Ovary (tissue), 10 donors: ENCODE measurements at places on chromosomes 1 and 21.

DNA sequence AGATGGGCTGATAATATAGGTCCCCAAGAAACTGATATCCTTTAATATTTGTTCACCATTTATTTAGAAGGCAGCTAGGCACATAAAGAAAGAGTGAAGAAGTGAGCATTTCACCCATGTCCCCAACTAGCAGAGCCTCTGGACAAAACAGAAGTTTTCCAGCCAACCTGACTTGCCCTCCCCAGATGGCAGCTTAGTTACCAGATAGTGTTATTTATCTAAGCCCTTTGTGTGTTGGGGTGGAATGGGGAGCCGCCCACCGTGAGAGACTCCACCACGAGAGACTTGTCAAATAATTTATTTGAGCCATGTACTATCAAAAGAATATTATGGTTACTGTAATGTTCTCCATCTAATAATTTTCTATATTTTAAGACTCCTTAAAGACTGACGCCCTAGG, 54.9 kb upstream of the C1orf198 start:
- DNase-seq = no peak

DNA sequence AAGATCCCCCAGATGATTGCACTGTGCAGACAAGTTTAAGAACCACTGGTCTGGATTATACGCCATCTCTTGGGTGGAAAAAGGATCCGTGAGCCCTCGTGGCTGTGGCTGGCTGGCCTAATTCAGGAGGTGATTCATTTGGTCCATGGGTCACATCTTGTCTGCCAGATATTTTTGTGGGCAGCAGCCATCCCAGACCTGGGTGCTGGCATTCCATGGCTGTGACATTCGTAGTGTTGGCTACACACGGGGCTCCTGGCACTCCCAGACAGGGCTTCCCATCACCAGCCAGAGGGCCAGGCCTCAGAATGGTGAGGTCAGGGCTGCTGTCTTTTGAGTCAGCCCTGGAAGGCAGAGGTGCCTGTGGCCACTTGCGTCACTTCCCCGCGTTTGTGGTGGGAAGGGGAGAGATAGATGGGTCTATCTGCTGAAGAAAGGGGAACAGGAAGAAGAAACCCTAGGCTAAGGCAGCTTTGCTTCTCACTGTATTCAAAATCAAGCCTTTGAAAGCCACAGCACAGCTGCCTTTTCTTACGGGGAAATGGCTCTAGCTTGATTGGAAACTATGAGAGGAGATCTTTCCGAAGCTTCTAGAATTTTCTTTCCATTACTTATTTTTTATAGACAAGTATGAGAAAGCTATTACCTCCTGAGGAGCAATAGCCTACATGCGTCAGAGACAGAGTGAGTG, 32.4 kb downstream of the EIF2D start:
- DNase-seq = no peak

- DNase-seq = no peak
These were observed 1.1 kb upstream of the ZNF496 start for GRCh38 chr1:247332623-247333361.

GRCh38 chr1:61782771-61783170, 40.5 kb downstream of the PATJ start:
- DNase-seq = no peak

DNA sequence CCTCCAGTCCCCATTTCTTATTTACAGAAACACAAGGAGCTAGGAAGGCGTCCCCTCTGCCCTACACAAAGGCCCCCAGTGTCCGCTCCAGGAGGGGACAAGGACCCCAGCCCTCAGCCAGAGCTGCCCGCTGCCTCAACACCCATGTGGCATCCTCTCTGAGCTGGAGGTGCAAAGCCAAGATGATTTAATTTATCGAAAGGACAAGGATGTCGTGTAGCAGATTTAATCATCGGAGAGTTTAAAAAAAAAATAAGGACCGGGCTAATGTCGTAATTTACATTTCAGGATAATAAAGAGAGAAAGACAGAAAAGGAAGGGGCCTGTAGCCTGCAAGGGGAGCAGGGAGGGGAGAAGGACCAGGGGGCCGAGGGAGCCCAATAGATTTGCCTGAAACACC, 68.3 kb upstream of the CASZ1 start:
- no peak for DNase-seq
